ENCODE measurements at places on chromosomes 13 and 19.

DNA sequence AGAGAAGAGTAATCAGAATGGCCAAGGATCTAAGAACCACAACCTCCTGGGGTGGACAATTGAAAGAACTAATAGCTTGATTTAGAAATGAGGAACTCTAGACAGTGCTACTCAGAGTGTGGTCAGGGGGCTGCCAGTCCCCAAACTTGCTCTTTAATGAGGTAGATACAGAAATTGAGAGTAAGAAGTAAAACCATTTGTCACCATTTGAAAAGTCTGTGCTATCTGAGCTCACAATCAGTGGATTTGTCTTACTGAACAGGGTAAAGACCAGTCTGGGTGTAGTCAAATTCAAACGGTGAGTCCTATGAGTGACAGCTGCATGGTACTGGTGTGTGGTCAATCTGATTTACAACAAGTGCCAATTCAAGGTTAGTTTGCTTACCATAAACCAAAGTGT is 118.9 kb downstream of the KL start:
- no peak for DNase-seq

DNA sequence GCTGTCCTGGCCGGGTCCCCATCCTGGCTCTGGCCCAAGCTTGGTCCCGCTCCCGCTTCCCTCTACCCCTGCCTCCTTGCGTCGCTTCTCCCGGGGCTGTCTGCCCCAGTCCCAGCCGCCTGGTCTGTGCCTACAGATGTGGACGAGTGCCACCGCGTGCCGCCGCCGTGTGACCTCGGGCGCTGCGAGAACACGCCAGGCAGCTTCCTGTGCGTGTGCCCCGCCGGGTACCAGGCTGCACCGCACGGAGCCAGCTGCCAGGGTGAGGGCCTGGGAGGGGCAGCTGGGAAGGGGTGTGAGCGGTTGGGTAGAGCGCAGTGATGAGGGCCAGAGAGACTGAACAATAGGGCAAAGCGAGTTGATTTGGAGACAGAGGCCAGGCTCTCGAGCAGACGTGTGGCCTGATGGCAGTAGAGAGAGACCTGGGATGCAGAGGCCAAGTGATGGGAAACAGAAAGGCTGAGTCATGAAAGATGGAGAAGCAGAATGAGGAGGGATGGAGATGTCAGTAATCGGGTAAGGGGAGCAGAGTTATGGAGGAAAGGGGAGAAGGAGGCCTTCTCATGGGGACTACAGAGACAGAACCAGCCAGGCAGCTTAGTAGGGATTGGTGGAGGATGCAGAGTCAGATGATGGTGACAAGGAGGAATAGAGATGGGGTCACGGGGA is 9.4 kb downstream of the LTBP4 start:
- DNase-seq, result peak; percentile 66

- no peak for DNase-seq
These were observed 252.2 kb downstream of the TSHZ3 start for GRCh38 chr19:31096935-31097545.

DNA sequence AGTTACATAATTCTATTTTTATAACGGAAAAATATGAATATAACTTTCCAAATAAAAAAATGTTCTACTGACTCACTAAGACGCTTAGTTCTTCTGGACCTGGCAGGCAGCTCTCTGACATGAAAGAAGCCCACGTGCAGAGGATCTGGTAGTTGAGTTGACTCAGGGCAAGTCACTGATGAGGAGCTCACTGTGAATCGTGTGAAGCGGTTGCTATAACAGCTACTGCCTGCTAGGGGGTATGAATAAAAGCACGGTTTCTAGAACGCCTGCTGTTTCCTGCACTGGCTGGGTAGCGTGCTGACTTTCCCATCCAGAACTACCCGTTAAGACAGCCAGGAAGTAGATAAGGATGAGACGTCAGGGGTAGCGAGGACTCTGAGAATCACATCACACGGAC is 54.7 kb upstream of the WASF3 start:
- no peak for DNase-seq

DNA sequence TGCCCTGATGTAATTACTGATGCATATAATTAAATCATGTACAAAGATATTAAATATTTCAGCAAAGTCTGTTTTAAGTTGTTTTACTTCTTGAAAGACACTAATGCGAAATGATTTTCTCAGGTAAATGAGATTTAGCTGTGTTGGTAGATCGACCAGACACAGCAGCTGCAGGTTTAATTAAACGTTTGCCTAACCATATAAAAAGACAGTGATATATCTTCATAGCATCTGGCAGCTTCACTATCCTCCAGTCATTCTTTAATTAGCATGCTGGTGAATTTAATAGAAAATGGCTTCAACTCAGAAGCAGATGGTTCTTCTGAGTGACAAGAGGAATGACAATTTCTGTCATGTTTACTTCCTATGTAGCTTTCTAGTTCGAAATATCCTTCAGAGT is 69.3 kb downstream of the NHLRC3 start:
- DNase-seq, result no peak

DNA sequence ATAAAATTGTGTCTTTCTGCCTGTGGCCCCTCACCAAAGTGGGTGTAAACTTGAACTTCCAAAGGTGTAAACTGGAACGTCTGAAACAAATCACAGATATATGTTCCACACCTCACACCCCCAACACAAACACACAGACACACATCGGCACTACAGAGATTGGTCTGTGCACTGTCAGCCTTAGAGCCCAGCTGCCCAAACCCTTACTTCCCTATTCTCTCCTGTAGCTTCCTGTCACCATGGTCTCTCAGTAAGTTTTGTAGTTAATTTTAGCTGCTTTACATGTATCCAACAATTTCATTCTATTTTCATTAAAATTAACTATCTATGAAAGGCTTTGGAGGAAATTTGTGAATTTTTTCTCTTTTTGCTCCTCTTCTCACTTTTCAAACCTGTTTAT is 5.4 kb downstream of the TM9SF2 start:
- DNase-seq, result no peak

- no peak for DNase-seq
These were observed 27.6 kb upstream of the SLC1A5 start for GRCh38 chr19:46815833-46816627.

DNA sequence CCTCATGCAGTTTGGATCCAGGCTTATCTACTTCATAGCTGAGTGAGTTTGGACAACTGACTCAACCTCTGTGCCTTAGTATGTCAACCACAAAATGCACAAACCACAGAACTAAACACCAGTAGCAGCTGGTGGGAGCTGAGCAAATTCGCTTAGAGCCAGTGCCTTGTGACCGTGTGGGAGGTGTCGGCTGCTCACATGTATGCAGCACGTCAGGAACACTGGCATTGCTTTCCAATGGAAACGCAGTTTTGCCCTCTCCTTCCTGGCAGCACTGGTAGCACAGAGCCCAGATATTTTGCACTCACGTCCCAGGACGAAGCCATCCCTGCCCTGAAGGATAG is 8.3 kb upstream of the NTN5 start:
- DNase-seq, result no peak

- no peak for DNase-seq
These were observed 12.0 kb upstream of the USP12 start for GRCh38 chr13:27183561-27184147.

- DNase-seq, result no peak
These were observed 115.7 kb upstream of the STARD13 start for GRCh38 chr13:33401238-33401637.

- DNase-seq, result peak; percentile 26
These were observed 1.3 kb upstream of the FFAR1 start for GRCh38 chr19:35346193-35347052.

- no peak for DNase-seq
These were observed 3.4 kb upstream of the RPS11 start for GRCh38 chr19:49492573-49493405.

- DNase-seq, result no peak
These were observed 46.5 kb downstream of the RCBTB2 start for GRCh38 chr13:48486362-48486761.

DNA sequence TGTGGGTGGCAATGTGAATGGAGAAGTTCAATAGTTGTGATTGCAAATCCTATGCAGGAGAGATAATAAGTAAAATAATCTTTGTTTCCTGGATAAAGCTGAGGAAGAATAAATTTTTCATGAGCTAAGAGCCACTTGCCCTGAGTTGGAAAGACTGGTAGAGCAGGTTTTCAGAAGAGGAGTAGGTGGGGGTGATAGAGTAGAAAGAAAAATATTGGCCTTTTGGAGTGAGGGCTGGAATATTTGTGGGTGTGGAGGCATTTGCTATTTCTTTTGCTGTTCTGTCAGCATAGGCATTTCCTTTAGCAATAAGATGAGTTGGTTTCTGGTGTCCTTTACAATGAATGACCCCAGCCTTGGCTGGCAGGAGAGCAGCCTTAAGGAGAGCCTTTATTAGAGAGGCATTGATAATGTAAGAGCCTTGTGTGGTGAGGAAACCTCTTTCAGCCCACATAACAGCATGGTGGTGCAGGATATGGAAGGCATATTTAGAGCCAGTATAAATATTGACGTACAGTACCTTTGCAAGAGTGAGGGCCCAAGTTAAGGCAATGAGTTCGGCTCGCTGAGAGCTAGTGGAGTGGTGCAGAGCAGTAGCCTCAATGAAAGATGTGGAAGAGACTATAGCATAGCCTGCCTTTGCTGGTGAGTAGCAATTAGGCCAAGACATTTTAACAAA is 11.6 kb upstream of the ZNF431 start:
- no peak for DNase-seq

GRCh38 chr13:49649963-49650312 is 21.6 kb downstream of the ARL11 start:
- DNase-seq, result no peak

GRCh38 chr13:101190976-101191375 is 225.3 kb downstream of the NALCN start:
- DNase-seq, result no peak

GRCh38 chr13:101880581-101880980 is 428.1 kb downstream of the ITGBL1 start:
- no peak for DNase-seq

- no peak for DNase-seq
These were observed 85.0 kb downstream of the TDRD3 start for GRCh38 chr13:60482012-60482411.

- no peak for DNase-seq
These were observed 5.0 kb downstream of the PTOV1 start for GRCh38 chr19:49855676-49856573.
